ENCODE measurements at places on chromosomes 7 and 10.

DNA sequence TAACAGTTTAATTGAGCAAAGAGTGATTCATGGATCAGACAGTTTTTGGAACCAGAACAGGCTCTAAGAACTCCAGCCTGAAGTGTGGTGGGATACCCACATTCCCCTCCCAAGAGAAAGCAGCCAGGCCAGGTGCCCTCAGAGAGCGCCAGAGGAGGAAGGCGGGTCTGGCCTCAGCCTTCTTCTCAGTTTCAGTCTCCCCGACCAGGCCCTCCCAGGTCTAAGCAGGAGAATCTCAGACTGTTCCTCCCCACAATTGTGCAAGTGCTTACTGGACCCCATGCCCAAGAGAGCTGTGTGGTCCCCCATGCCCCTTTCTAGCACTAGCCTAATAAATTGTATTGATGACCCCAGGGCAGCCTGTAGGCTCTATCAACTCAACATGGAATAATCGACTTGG, 25.6 kb downstream of the PPIF start:
- no peak for DNase-seq

DNA sequence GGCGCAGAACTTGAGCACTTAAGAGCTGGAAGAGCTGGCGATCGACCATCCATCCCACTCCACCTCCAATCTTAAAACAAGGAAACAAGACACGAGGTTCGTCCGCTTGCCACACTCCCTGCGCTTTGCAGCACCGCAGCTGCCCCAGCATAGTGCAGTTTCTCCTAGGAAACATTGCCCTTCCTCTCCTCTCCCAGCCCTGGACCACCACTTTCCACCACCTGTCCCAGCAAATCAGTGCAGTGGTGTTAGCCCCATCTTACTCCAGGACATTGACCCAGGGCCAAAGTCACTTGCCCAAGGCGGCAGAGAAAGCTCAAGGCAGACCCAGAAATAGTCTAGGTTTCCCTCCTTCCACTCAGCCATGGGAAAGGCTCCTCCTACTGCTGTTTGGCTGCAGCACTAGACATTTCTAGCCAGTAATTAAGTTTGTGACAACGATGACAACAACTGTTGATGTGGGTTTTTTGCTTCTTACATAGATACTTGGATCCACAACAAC, 1.5 kb upstream of the PARD3 start:
- peak; percentile 57 for DNase-seq

DNA sequence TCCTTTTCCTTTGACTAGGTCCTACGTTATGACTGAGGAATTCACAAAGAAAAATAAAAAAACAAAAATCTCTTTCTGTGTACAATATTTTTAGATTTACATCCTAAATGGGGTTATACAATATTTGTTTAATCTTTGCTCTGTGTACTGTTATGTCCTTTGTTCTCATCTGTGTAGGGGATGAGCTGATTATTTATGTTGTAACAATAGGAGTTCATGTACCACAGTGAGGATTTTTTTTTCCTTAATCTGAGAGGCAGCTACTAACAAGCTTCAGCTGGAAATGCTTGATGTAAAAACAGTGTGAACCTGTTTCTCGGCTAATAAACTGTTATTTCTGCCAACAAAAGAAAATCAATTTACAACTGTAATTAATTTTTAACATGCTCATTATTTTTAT, 58.0 kb downstream of the ORC5 start:
- no peak for DNase-seq

- peak; percentile 88 for DNase-seq
Measured at GRCh38 chr7:105487579-105488571, 34.2 kb downstream of the PUS7 start.

GRCh38 chr10:370449-370825, 235.2 kb downstream of the ZMYND11 start:
- peak; percentile 39 for DNase-seq

DNA sequence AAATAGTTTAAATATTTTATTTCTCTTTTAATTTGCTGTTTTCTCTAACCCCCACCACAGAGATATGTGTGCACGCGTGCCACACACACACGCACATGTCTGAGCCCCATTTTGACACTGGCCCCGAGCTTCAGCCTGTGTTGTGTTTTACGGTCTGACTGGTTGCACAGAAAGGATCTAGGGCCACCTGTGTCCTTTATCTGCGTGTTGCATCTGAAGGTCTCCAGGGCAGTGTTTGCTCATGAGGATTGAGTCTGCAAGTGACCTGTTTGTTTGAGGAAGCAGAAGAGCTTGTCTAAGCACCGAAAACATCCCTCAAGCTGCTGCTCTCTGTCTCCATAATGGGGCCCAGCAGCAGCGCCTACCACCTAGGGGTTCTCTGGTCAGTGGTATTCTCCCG, 266.4 kb upstream of the LYZL1 start:
- DNase-seq = no peak

DNA sequence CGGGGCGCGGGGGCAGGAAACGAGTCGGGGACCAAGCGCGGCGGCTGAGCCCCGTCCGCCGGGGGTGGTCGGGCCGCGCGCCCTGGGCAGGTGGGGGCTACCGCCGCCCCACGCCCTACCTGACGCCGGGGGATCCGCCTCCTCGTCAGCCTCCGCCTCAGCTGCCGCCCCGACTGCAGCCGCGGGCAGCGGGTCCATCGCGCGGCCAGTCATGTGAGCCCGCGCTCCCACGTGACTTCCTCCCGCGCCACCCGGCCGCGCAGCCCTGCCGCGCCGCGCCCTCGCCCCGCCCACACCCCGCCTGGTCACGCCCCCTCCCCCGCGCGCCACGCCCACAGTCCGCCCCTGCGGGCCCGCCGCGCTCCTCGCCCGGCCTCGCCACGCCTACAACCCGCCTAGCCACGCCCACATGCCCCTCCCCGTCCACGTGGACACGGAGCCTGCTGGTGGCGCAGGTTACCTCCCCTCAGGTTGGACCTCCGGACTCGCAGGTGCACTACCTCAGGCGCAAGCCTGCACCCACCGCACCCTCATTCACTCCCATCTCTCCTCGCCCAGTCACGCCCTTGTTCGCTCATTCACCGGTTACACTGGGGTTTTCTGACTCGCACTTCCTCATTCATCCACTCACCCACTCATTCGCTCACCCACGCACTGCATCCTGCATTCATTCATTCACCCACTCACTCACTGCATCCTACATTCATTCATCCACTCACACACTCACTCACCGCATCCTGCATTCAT, at the start of gene SNX8:
Gene SNX8 (minus strand): TSS at position 233 of the 747 bp plus-strand sequence. CDS start 20 bp downstream, at position 213.
- DNase-seq = peak; percentile 89

GRCh38 chr7:101277155-101277554, 32.3 kb upstream of the FIS1 start:
- no peak for DNase-seq

GRCh38 chr10:47020471-47020870, 109.2 kb downstream of the PTPN20 start:
- peak; percentile 14 for DNase-seq
